ENCODE measurements at places on chromosomes 11 and 22.

DNA sequence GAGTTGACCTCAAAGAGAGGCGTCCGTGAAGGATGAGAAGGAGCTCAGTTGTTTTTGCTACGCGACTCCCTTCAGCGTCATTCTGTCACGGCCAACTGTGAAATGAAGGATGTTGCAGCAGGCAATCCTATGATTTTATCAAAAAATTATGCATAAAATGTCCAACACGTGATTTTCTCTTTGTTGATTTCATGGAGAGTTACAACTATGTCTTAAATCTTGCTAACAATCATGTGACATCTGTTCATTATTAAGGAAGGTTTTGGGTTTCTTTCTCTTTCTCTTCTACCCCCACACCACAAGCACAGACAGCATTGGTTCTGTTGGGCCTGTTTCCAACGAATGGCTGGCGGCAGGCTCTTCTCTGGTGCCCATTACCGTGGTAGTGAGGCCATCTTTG, 3.7 kb downstream of the KRTAP5-4 start:
- no peak for DNase-seq

DNA sequence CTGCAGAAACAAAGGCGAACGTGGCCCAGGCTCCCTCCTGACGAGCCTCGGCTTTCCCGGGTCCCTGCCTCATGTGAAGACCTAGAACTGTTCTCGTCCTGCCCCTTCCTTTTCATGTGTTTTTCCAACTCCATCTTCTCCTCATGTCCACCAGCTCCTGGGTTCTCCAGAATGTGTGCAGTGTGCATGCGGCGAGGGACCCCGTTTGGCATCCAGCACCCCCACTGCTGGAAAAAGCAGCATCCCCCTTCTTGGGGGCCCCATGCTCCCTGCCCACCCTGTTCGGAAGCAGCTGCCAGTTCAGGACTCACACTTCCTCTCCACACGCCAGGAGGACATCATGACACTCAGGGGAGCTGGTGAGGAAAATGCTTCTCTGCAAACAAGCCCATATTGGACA, 313.5 kb downstream of the BRD1 start:
- DNase-seq, result no peak

GRCh38 chr11:12876340-12876739, 132.8 kb upstream of the RASSF10 start:
- DNase-seq, result no peak

GRCh38 chr11:121829159-121829643, 286.8 kb downstream of the BLID start:
- no peak for DNase-seq

GRCh38 chr22:41411021-41411851, 29.5 kb downstream of the TEF start:
- no peak for DNase-seq

DNA sequence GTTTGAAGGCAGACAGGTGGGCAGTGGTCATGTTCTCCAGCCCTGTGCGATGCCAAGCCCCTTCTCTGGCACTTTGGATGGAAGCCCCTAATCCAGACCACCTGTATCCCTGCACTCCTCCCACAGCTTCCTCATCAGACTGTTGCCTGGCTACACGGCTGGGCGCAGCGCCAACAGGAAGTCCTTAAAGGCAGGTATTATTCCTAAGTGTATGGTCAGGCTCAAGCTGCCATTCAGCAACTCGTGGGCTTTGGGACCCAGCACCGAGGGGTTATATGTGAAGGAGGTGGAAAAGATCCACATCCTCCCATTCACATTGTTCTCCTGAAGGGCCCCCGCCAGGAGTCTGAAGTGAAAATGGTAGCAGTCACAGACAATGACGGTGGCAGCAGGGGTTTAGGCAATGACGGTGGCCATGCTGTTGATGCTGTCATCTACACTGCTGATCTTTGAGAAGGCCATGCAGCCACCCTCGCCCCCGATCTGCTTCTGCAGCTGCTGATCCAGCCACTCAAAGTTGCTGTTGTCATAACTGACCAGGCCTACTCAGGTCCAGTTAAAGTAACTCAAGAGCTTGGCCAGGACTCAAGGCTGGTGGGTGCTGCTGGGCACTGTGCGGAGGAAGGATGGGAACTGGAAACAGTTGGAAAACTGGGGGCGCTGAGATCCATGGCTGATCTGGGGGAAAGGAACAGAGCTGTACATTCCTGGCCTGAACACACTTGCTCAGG, 27.7 kb downstream of the OR6Q1 start:
- DNase-seq, result no peak

DNA sequence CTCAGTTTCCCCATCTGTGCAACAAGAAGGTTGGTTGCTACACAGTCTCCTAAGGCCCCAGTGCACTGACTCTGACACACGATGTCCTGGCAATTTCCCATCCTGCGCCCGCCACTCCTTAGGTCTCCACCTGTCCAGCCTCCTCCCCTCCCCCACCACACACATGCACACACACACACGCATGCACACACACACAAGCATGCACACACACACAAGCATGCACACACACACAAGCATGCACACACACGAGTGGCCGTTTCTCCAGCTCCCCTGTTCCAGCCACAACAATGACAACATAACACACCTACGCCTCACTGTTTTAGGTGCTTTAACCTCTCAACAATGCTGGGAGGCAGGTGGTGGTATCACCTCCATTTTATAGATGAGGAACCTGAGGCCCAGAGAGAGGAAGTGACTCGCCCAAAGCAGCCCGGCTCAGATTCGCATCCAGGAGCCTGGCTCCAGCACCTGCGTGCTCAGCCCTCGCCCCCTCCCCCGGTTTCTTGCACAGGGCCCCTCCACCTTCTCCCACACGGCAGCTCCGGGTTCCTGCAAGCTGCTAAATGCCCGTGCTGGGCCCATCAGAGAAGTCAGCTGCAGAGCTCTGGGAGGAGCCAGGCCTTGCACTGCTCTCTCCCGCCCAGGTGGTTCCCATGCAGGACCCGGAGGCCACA, 13.0 kb downstream of the CYTH4 start:
- DNase-seq, result no peak
